ELF-1 (cell line): ENCODE measurements at places on chromosomes 16 and 17.
A peak's percentile ranks its signal among the peaks of the same experiment; 100 is the strongest.

- DNase-seq: no peak
These were observed 68.4 kb upstream of the NKD1 start for GRCh38 chr16:50479771-50480170.

DNA sequence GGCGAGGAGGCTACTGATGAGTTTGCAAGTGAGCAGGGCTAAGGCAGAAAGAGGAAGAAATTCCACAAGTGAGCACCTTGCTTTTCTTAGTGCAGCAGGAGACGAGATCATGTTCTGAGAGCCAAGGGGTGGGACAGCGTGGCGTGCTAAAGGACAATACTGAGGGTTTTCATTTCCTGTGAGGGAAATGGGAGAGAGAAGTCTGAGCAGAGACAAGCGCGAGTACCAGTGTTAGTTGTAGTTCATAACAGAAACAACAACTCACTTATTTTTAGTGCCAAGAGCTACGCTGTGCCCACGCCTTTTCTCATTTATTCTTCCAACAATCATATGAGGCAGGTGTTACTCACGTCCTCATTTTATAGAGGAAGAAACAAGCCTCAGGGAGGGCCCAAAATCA is 2.3 kb downstream of the SPACA3 start:
- no peak for DNase-seq

DNA sequence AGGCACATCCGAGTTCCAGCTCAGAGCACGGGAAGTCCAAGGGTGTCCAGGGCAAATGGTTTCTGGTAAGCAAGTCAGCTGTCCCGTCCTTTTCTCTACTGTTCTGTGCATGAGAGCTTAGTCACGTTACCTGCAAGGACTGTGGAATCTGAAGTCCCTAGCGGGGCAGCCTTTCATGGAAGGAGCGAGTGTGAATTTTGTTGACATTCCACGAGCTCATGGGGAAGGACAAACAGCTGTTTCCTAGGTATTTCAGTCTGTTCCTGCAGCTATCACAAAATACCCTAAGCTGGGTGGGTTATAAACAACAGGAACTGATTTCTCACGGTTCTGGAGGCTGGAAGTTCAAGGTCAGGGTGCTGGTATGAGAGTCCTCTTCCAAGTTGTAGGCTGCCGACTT is 109.2 kb downstream of the SDR42E1 start:
- DNase-seq: no peak

DNA sequence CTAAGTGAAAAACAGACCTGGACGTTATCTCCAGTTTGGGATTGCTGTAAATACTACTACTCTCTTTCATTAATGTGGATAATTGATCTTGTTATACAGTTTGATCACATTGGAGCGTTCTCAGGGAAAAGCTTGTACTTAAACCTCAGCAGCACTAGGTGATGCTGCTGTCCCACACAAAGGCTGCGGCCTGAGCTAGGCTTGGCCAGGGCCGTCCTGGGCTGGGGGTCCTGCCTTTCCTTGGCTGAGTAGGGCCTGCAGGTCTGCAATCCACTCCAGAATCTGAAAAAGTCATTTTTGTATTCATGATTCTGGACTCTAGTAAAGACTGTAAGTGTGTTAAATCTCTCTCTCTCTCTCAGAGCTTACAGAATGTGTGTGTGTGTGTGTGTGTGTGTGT is 23.7 kb upstream of the PMFBP1 start:
- peak; percentile 38 for DNase-seq

DNA sequence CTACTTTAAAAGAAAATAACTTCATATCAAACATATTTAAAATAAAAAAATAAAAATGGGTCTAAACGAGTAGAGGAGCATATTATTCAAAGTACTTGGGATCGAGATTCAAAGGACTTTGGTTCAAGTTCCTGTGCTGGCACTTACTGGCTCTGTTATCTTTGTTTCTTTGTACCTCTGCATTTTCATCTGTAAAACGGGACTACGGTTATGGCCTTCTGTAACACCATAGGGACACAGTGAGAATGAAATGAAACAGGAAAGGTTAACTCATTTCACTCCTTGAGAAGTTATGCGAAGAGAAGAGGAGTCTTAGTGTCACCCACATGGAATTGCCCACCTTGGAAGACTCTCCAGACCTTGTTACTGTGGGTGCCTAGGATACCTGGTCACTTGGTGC is 379.1 kb upstream of the CCL2 start:
- DNase-seq: no peak

DNA sequence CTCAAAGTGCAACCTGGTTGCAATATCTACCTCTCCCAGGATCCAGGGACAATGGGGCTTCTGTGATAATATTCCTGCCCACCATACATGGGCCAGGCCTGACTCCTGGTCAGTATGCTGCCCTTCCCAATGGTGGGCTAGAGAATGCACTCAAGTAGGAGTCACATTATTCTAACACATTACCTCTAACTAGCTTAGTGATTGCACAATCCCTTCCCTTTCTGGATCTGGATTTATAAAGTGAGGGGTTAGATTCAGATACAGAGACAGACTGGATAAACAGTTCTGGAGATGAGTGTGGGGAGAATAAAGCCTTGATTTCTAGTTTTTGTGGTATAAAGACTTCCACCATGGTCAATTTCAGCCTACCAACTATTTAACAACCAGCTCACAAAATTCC is 33.0 kb downstream of the LYRM1 start:
- no peak for DNase-seq

GRCh38 chr17:75390982-75391381 is 14.5 kb downstream of the GRB2 start:
- no peak for DNase-seq

GRCh38 chr17:50265690-50266315 is 8.5 kb upstream of the TMEM92 start:
- no peak for DNase-seq

DNA sequence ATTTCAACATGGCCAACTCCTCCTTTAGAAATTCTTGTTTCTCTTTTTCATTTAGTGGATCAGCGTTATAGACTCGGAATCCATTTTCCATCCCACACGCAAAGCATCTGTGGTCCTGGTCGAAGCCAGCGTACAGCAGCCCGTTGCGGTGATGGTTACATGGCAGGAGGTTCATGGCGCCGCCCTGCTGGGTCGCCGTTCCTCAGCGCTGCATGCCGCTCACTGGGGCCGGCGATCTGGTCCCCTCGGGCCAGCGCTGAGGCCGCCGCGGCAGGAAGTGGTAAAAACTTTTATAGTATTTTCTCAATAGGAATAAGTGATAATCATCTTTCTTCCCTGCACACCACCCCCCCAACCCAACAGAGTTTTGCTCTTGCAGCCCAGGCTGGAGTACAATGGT is 29.9 kb upstream of the RHOT1 start:
- no peak for DNase-seq

DNA sequence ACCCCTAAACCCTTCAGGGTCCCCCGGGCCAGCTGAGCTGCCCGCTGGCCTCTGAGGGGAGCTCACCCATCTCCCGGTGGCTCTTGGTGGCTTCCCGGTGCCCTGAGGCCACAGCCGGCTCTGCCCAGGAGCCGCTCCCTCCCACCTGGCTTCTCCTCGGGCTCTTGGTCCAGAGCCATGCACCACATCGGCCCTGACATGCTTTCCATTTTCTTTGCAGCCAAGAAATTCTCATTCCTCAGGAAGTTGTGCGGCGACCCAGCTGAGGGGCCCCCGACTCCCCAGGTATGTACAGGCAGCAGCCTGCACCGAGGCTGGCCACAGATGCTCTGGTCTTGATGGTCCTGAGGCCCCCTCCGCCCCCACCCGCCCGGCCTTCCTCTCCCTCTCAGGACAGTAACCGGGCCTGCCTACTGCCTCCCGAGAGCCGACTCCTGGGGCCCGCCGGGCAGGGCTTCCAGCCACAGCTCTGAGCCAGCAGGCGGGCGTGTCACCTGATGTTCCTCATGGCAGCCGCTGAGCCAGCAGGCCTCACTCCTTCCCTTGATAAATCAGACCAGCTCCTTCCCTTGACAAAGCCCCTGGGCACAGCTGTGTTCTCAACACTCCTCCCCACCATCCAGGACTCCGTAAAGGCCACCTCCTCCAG is 28.4 kb upstream of the ZFPM1 start:
- no peak for DNase-seq

DNA sequence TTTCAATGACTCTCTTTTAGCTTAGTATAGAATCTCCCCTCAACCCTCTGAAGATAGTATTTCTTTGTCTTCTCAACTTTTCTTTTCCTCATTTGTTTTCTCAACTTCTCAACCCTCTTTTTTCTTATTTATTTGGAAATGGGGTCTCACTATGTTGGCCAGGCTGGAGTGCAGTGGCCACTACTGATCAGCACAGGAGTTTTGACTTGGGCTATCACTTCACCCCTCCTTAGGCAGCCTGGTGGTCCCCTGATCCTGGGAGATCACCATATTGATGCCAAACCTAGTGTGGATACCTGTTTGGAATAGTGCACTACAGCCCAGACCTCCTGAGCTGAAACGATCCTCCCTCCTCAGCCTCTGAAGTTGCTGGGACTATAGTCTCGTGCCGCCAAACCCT is 79.8 kb downstream of the PITPNC1 start:
- no peak for DNase-seq

DNA sequence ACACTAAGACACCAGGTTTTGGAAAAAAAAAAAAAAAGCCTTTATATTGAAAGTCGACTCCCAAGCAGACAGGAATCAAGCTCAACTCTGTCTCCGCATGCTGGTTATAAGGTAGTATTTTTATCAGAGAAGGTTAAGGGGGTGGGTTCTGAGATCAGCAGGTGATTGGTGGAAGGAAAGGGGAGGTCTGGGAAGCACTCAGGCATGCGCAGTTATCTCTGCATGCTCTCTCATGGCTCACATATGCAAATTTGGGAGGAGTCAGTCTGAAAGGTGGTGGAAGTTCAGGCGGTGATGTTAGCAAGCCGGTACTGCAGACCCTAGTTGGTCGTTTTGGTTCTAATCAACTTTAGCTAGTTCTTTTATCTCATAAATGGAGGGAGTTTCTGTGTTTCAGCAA is 357.6 kb upstream of the C16orf82 start:
- DNase-seq: peak; percentile 10

- DNase-seq: peak; percentile 67
These were observed 1.2 kb upstream of the FGF11 start for GRCh38 chr17:7437950-7438614.

GRCh38 chr17:47731396-47731795 is 1.6 kb upstream of the TBX21 start:
- DNase-seq: no peak

GRCh38 chr17:4949321-4950074 is 1.2 kb upstream of the PFN1 start:
- peak; percentile 92 for DNase-seq

DNA sequence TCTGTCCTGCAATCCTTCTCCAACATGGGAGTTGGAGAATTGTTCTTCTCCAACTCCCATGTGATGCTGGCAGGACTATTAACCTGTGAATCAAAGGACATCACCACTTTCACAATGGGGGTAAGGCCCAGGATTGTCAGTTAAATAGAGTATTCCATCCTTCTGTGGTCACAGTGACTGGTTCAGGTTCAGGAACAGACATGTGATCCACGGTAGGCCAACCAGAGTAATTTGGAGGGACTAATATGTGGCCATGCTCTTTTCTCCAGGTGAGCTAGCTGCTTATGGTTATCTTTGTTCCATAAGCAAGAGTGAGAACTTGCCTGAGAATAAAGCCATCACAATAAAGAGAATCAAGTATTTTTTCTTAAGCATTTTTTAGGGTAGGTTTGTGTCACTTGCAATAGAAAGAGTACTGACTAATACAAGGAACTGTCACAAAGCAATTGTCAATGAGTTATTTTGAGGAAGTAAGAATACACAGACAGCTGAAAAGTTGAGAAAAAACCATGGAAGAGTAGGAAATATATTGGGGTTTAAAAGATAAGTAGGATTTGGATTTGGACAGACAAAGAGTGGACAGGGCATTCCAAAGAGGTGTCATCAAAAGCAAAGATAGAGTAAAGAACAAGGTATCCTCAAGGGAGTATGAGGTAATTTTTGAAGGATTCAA is 63.4 kb downstream of the BRIP1 start:
- no peak for DNase-seq

- peak; percentile 43 for DNase-seq
These were observed 152.7 kb upstream of the GSE1 start for GRCh38 chr16:85460252-85461021.

DNA sequence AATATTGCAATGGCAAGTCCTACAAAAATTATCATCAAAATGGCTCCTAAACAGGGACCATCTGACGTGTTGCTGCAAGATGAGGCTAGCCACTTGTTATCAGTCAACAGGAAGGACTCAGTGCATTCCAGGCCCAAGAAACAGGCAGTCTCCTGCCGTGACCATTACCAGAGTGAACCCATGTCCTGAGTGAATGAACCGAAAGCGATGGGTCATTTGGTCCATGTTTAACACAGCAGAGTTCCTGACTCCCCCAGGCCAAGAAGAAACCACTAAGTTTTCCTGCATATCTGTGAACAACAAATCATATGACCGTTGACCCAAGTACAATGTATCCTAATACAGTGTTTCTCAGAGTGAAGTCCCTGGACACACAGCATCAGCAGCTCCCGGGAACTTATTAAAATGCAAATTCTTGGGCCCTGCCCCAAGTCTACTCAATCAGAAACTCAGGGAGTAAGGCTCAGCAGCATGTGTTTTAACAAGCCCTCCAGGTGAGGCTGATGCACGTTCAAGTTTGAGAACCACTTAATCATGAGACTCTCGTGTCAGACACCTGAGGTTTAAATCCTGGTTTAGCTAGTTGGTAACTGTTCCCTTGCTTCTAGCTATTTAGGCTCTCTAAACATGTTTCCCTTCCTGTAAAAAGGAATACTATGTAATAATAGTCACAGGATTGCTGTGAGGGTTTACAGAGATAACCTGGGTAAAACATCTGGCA is 429.4 kb upstream of the MAF start:
- DNase-seq: no peak

DNA sequence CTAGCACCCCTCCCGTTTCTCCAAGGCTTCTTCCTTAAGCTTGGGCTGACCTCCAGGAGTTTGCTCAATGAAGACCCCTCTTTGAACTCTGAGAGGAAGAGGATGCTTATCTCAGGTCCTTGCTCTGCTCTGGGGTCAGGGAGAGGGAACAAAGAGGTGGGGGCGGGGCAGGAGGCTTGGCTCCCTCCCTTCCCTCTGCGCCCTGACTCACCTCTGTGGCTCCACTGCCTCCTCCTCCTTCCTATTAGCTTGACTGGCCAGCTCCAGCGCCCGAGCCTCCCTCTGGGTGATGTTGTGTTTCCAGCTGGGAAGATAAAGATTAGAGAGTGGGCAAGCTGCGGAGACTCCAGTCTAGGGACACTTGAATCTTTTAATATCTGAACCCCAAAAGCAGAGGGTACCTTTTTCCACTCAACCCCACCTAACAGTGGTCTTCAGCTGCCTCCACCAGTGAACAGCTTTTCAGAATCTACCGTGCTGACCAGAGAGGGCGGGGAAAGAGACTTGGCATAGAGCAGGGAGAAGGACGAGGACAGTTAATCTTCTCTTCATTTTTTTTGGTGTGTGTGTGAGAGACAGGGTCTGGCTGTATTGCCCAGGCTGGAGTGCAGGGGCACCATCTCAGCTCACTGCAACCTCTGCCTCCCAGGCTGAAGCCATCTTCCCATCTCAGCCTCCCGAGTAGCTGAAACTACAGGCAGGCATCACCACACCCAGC is 6.7 kb downstream of the GIP start:
- peak; percentile 92 for DNase-seq
